ENCODE measurements at places on chromosomes 6 and 20. TPM values are rescaled to one million over a fixed set of nuclear protein-coding genes. Genes with fewer than 3 reads are reported as not detected.
A peak's percentile ranks its signal among the peaks of the same experiment; 100 is the strongest.

The MUC22 gene
- polyA plus RNA-seq = not detected

DNA sequence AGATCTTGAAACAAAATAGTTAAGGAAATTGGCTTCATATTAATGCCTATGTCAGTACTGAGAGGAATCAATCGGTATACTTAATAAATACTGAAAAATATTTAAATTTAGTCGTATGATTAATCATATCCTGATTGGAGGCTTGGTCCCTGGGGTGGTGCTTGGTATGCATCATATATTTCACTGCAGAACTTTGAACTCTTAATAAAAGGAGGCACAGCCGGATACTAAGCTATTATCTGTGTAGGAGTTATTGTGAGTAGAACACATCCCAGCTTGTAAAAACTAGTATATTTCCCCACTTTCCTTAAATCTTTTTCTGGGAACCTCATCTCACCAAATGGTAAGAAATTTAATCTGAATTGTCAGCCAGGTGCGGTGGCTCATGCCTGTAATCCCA lies 42.4 kb upstream of the SCAF8 start:
- DNase-seq = no peak

DNA sequence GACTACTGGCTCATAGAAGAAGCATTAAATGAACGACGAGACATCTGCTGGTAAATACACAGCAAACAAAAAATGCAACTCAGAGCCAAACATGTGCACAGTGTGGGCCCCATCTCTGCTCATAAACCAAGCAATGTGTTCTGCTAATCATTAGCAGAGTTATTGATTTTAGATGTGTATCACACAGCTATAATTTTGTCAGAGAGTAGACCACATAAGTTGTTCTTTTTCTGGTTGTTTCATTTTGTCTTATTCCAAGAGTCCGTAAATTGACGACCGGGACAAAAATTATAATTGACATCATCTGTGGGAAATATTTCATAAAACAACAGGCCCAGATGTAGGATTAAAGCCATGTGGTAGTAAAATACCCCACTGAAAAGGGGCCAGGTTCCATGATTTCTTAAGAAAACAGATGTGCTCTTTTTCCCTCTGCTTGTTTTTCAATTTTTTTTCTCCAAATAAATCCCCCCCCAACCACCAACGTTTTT lies 423.6 kb downstream of the HAO1 start:
- DNase-seq = no peak

DNA sequence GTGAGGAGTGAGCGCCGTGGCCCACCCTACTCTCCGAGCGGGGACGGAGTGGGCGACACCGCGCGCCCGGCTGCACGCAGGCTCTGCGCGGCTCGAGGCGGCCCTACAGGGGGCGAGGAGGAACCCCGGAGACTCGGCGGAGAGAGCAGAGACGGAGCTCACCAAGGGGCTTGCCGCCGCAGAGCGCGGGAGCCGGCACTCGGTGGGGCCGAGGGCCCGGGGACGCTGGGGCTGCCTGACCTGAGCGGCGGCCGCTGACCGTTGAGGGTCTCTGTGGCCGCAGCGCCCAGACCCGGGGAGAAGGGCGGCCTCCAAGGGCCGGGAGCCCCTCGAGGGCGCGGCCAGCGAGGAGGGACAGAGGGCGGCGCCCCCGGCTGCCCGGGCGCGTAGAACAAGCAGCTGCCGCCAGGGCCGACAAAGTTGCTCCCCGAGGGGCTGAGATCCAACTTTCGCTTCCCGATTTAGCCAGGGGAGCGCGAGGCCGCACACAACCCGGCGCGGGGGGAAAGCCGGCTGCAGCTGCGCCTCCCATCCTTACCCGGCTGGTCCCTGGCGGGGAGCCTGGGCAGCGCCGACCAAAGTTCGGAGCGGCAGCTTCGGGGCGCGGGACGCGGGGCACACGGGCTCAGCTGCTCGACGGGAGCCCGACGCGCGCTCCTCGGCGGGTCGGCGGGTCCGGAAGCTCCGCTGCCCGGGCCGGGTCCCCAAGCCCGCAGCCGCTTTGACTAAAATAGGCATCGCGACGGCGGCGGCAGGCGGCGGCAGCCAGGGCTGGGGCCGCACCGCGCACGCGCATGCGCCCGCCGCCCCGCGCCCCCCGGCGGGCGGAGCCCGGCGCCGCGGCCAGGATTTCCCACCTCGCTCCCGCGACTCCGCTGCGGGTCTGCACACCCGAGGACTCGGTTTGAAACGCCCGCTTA lies 43.1 kb downstream of the POPDC3 start:
- DNase-seq = peak; percentile 59

- DNase-seq = no peak
Measured at GRCh38 chr6:67886036-67886707, 748.9 kb upstream of the ADGRB3 start.

DNA sequence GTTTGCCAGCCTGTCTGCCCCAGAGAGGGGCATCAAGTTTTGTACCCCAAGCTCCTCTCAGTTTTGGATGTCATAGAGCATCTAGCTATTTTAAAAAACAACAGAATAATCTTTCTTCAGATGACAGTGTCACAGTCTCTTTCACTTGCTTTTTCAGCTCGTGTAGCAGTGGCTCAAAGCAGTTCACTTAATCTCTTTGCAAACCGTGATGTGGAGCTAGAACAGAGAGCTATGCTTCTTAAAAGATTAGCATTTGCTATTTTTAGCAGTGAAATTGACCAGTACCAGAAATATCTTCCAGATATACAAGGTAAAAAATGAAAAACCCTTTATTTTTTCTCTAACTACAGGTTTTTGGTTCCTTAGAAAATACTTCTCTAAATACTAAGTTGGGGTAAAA lies 37.3 kb downstream of the PGM3 start:
- no peak for DNase-seq

DNA sequence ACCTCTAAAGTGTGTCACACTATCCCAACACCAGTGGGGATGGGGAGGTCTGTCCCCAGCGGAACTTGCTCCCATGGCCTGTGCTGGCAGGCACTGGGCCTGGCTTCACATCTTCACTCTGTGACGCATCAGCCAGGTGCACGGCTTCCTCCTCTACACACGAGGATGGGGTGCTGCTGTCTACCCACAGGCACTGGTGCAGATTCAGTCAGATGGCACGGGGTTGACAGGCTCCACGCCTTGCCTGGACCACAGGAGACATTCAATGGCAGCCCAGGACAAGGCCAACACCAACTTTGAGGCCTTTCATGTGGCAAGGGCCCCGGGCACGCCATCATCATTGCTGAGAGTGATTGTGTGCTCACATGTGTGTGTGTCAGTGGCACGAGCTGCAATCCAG lies 92.4 kb downstream of the TMEM242 start:
- no peak for DNase-seq

The SLC52A3 gene
- polyA plus RNA-seq = 0.61 TPM

DNA sequence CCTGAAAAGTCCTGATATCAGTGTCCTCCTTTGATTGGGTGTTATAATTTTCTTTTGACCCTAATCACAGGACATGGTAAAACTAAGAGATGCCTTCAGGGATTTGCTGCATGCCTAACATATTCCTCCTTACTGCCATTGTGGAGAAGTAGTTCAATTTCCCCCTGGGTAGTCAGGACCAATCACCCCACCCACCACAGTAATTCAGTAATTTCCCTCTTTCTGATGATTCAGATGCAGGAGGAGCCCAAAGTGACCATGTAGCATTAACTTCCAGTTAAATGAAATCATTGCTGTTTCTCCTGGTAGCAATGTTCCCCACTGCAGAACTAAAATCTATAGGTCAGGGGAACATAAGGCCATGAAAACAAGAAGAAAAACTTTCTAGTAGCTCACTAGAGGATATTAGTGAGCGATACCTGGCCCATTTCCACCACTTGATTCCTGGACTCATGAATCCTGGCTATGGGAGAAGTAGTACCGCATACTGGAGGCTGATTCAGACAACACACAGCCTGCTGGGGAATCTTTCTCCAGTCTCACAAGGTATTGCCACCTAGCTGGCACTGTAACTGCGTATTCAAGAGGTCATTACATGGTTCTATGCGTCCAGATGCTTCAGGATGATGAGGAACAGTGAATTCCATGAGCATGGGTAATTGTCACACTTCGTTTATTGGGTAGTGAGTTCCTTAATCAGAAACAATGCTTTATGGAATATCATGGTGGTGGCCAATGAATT lies 561.2 kb downstream of the HAO1 start:
- no peak for DNase-seq

GRCh38 chr6:44896701-44897100 lies 431.4 kb upstream of the RUNX2 start:
- no peak for DNase-seq

DNA sequence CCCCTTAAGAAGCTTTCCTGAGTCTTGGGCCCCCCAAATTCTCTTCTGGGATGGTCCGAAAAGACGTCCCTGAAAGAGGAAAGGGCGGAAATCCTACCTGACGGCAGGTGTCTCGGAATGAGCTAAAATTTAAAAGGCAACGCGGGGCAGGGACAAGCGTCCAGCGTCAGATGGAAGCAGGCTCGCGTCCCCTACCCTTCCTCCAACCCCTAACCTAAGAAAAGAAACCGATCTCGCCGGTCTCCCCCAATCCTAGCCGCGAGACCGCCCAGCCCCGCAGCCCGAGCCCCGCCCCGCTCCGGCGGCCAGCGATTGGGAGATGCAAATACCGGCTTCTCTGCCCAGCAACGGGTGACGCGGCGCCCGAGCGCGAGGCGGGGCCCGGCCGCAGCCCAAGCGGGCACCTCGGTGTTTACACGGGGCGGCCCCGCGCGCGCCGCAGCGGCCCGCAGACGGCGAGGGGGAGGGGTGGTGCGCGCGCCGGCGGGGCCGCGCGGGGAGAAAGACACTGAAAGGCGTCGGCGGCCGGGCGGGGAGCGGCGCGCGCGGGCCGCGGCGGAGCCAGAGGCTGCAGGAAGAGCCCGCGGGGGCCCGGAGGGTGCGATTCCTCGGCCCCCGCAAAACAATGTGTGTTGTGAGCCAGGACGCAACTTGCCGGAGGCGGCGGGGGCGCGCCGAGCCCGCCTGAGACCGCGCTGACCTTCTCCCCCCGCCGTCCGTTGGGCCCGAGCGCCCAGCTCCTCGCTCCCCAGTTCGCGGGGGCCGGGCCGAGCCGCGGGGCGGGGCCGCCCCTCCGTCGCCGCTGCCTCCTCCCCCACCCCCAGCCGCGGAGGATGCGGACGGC lies at the start of gene SOX12:
Gene SOX12 (plus strand): TSS at position 508 of the 844 bp plus-strand sequence. CDS start 373 bp downstream, outside the sequence.
- peak; percentile 95 for DNase-seq

DNA sequence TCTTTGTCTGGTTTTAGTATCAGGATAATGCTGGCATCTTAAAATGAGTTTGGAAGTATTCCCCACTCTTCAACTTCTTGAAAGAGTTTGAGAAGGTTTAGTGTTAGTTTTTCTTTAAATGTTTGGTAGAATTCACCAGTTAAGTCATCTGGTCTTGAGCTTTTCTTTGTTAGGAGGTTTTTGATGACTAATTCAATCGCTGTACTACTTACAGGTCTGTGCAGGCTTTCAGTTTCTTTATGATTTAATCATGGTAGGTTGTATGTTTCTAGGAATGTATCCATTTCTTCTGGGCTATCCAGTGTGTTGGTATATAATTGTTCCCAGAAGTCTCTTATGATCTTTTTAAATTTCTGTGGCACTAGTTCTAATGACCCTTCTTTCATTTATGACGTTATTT lies 215.5 kb downstream of the LRFN2 start:
- DNase-seq = no peak

The SAPCD1 gene
- polyA plus RNA-seq = 12.2 TPM

The PPIL6 gene
- 17.1 TPM for polyA plus RNA-seq

DNA sequence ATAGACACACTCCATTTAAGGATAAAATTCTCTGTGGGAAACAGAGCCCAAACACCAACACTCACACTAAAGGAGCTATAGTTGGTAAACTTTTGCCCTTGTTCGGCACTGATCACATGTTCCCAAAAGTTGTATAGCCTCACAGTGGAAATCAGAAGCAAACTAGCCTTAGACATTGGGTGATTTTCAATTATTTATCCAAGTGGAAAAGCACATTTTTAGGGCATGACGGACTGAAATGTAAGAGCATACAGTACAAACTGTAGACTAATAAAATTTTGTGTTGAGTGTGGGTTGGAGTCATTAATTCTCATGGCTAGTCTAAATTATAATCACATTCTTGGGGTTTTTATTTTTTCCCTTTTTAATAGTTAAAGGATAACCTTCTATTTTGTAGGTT lies 202.4 kb downstream of the MOXD1 start:
- no peak for DNase-seq

DNA sequence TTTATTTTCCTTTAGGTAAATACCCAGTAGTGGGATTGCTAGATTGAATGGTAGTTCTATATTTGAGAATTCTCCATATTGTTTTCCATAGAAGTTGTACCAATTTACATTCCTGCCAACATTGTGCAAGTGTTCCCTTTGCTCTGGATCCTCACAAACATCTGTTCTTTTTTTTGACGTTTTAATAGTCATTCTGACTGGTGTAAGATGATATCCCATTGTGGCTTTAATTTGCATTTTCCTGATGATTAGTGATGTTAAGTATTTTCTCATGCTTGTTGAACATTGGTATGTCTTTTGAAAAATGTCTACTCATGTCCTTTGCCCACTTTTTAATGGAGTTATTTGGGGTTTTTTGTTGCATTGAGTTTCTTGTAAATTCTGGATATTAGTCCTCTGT lies 85.6 kb downstream of the UBE3D start:
- DNase-seq = no peak

The FAM209B gene
- 0.39 TPM for polyA plus RNA-seq

GRCh38 chr6:32413427-32414047 lies 6.6 kb upstream of the BTNL2 start:
- peak; percentile 45 for DNase-seq

The NKX2-2 gene
- polyA plus RNA-seq = 0.17 TPM

- no peak for DNase-seq
Measured at GRCh38 chr6:144406796-144407195, 121.7 kb downstream of the UTRN start.

- DNase-seq = no peak
Measured at GRCh38 chr20:57317789-57318371, 11.7 kb upstream of the SPO11 start.

The BFSP1 gene
- 4.1 TPM for polyA plus RNA-seq

The HLA-DMA gene
- 11.2 TPM for polyA plus RNA-seq

DNA sequence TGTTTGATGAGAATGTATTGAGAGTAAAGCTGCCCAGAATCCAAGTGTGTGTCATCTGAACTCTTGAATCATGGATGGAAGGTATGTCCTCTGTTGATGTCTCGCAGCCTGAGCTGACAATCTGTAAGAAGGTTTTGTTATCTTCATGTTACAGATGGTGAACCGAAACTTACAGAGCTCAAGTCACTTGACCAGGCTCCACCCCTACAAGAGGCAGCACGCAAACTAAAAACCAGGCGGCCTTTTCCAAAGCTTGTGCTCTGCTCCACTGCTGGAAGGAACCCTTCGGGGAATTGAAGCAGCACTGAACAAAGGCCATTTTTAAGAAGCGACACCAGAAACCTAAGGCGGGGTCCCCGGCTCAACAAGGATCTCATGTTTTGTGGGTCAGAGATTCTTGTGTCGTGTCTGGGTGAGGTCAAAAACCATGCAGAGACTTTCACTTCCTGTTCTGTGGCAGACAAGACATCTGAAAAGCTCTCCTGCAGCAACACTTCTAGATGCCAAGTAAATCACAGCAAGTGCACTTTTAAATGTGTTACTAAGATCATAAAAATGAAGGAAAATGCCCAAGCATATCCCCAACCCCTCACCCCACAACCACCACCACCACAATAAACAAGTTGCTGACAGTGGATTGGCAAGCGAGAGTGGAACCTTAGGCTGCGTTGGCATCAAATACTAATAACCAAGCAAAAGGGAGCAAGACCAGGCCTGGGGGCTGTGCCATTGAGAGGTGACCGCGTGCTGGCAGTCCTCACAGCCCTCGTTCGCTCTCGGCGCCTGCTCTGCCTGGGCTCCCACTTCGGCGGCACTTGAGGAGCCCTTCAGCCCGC lies 27.3 kb downstream of the NQO2 start:
- DNase-seq = no peak

GRCh38 chr6:169579407-169580111 lies 122.3 kb downstream of the WDR27 start:
- DNase-seq = no peak
